ENCODE measurements at places on chromosomes 1 and 21. TPM values are rescaled to one million over a fixed set of nuclear protein-coding genes. Genes with fewer than 3 reads are reported as not detected.

DNA sequence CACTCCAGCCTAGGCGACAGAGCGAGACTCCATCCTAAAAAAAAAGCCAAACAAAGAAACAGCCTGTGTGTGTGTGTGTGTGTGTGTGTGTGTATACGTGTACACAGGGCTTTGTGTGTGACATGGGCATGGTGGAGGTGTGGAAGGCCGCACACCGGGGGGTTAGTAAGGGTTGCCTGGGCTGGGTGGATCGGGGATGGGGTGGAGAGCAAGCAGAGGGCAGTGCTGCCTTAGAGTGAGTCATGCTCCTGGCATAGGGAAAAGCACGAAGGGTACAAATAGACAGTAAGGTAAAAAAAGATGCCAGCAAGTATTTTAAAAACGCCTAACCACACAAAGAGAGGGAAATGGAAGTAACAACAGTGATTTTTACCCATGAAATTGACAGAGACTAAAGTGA, 6.2 kb downstream of the PRMT2 start:
- DNase-seq = no peak

The VANGL2 gene
- 39.3 TPM for polyA plus RNA-seq

- no peak for DNase-seq
Observed at GRCh38 chr21:36203603-36203889, 46.9 kb downstream of the DOP1B start.

GRCh38 chr1:37174876-37175275, 140.6 kb upstream of the GRIK3 start:
- no peak for DNase-seq

GRCh38 chr1:50268049-50268448, 155.2 kb downstream of the DMRTA2 start:
- peak; percentile 71 for DNase-seq

GRCh38 chr1:160432371-160432786, 32.0 kb downstream of the VANGL2 start:
- DNase-seq = no peak

DNA sequence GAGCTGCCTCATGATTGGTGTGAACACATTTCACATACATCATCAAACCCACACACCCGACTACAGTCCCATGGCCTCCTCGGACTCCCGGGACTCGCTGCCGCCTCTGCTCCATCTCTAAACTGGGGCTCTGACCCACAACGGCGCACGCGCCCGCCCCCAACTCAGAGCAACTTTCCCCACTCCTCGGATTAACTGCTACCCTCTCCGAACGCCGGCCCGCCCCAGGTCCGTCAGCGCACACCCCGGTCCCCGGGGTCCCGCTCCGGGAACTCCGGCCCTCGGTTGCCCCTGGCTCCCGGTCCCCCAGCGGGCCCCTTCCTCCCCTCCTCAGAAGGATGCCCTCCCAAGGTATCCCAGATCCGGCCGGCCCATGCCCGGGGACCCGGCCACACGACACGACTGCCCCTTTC, 740 bp downstream of the DSTYK start:
- DNase-seq = peak; percentile 21

GRCh38 chr1:100443811-100444571, 91.7 kb downstream of the CDC14A start:
- no peak for DNase-seq

The HPCAL4 gene
- polyA plus RNA-seq = 0.96 TPM

The GUCA2B gene
- not detected for polyA plus RNA-seq

- no peak for DNase-seq
Observed at GRCh38 chr1:203368624-203369451, 17.9 kb upstream of the FMOD start.

The GRHL3 gene
- 4.6 TPM for polyA plus RNA-seq

GRCh38 chr1:26470878-26471497, 1.3 kb upstream of the HMGN2 start:
- DNase-seq = no peak

The CASQ1 gene
- polyA plus RNA-seq = 0.43 TPM

The SLC37A1 gene
- polyA plus RNA-seq = 8.0 TPM

GRCh38 chr1:221775206-221775605, 33.3 kb upstream of the DUSP10 start:
- DNase-seq = no peak

DNA sequence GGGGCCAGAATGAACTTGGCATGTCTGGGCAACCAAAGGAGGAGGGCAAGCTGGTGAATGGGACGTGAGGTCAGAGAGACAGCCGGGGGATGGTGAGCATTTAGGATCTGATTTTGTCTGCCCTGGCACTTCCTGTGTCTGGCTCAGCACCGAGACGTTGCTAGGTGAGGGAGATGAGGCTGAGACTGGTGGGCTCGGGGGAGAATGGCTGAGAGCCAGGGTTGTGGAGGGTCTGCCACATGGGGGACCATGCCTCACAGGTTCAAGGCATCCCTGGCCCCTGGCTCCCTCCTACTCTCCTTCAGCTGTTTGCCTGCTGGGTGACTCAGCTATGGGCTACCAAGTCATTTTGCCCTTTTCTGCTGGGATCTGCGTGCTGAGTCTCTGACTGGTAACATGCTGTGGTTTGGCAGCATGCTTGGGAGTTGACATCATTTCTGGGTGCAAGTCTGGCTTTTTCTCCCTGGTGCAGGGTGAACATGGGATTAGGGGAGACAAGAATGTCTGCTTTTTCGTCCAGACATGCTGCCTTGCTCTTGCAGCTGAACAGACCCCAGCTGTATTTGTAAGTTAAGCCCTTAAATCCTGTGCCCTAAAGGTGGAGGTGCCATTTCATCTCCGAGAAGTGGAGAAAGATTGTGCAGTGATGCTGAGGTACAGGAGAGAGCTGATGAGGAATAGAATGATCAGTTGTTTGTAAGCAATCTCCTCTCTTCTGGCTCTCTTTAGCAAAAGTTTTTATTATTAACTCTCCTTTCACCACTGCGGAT, 17.6 kb downstream of the GALNT2 start:
- DNase-seq = no peak

The OR10J1 gene
- polyA plus RNA-seq = 0.03 TPM

- DNase-seq = no peak
Observed at GRCh38 chr1:29176576-29176975, 5.1 kb downstream of the SRSF4 start.

The NBPF8 gene
- polyA plus RNA-seq = 23.2 TPM

All from left kidney (tissue), 8 donors.